Neural progenitor cell (in vitro differentiated cells): ENCODE measurements at places on chromosomes 12 and 14.
A peak's percentile ranks its signal among the peaks of the same experiment; 100 is the strongest.

- DNase-seq, result no peak
These were observed 9.1 kb downstream of the RIMBP2 start for GRCh38 chr12:130706885-130707570.

- DNase-seq, result peak; percentile 23
These were observed 120.9 kb downstream of the TMTC1 start for GRCh38 chr12:29662734-29663323.

- no peak for DNase-seq
These were observed 39.2 kb downstream of the EID3 start for GRCh38 chr12:104342635-104343249.

DNA sequence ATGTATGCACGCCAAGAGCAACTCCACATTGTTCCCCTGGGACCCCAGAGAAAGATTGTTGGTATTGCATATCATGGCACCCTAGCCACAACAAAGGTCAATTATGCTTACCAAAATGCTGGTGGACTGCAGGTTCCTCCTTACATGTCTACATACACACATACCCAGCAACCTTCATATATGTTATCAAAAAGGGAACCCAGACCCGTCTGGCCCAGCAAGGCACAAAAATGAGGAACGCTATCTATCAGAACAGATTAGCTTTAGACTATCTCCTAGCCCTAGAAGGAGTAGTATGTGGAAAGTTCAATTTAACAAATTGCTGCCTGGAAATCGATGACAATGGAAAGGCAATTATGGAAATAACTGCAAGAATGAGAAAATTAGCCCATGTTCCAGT is 61.5 kb downstream of the DHRS2 start:
- no peak for DNase-seq

GRCh38 chr12:34210689-34211530 is 188.6 kb downstream of the ALG10 start:
- DNase-seq, result no peak

GRCh38 chr12:52831251-52831650 is 2.9 kb downstream of the KRT79 start:
- DNase-seq, result no peak

DNA sequence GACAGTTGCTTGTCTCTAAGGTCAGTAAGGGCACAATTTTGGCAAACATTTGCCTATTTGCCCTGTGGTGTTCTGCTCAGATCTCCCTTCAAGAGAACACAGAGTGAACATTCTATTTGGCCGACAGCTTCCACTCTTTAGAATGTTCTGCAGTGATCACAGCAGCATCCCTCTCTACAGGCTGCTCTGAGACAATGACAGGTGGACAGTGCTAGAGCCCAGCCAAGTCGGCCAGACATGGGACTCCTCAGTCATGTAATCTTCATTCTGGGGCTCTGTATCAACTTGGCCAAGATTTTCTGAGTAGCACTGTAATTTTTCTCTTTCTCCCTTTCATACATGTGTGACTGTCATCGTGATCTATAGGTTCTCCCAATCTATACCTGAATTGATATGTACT is 34.8 kb downstream of the TIMELESS start:
- DNase-seq, result no peak

DNA sequence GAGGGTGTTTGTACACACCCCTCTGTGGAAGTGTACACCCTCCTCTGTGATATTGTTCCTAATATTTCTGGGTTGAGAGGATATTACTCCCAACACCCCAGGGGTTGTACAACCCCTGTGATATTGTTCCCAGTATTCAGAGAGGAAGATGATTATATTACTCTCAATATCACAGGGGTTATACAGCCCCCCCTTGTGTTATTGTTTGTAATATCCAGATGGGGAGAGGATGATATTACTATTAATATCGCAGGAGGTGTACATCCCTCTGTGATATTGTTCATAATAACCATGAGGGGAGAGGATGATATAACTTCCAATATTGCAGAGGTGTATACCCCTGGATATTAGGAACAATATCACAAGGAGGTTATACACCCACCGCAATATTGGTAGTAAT is 566.1 kb upstream of the MIS18BP1 start:
- DNase-seq, result no peak

GRCh38 chr12:28539691-28540323 is 349.6 kb downstream of the CCDC91 start:
- DNase-seq, result no peak

GRCh38 chr14:64112867-64113678 is 181.1 kb downstream of the ESR2 start:
- DNase-seq, result no peak

DNA sequence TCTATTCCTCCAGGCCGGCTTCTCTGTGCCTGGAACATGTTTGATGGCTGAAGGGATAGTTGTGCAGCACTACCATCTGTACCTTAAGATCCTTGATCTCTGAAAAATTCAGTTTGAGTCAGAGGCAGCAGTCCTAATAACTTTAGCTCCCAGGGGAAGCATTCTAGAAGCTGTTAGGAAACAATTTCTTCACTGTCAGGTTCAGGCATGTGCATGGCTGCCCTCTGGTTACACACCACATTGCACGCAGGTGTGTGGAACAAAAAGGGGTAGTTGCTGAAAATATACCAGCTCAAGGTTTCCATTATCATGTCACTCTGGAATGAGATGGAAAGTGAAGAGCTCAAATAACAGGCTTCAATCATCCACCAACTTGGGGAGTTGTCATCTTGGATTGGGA is 80.1 kb downstream of the CHST11 start:
- DNase-seq, result no peak

DNA sequence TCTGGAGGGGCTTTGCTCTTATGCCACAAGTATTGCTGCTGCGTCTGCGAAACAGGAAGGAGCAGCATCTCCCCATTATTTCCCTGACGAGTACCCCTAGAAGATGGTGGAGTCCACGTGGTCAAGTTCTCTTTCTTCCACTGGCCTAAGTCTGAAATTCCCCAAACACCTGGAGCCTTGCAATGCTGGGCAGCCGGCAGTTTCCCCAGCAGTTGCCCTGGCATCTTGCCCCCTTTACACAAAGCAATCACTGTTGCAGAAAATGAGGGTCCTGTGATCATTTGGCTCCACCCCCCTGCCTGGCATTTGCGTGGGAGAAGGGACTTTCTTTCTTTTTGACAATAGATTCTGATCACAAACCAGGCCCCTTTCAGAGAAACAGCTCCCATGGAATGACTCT is 56.9 kb downstream of the FOS start:
- DNase-seq, result peak; percentile 29
